ENCODE measurements at places on chromosomes 13 and 19.

DNA sequence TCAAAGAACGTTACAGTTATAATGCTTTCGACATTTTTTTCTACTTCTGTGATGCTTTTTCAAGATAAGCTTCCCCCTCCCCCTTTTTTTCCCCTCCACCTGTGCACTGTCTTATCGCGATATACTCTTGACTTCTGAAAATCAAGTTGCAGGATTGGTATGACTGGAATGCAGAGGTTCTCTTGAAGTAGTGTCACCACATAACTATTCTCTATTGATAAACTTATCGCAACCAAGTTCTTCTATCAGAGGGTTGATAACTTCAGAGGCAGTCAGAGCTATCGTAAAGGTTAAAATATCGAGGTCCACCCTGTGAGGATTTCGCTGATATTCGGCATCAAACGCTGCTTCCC is 820 bp downstream of the EID2 start:
- DNase-seq: no peak

- peak; percentile 33 for DNase-seq
Observed at GRCh38 chr13:48646791-48647190, 6.9 kb upstream of the CYSLTR2 start.

- no peak for DNase-seq
Observed at GRCh38 chr19:16903347-16903746, 14.5 kb downstream of the F2RL3 start.

DNA sequence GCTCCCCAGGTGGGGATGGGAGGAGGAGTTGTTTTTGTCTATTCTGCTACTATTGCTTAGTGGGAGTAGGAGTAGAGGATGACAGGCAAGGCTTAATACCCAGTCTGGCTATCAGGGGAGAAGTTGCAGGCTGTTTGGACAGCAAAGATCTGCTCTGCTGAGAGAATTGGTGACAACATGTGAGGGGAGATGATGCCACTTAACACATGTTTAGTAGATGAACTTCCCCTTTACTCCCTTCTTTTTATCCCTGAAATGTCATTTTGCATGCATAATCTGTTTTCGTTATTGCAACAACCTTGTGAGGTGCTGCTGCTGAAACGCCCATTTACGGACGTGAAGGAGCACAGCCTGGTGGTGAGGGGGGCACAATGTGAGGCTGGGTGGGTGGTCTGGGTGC is 3.0 kb upstream of the CYP4F12 start:
- no peak for DNase-seq

- no peak for DNase-seq
Observed at GRCh38 chr13:50261130-50261901, 246.1 kb downstream of the KCNRG start.

GRCh38 chr13:20616059-20616797 is 49.3 kb downstream of the IFT88 start:
- DNase-seq: no peak

- no peak for DNase-seq
Observed at GRCh38 chr19:58468216-58468839, 1.4 kb downstream of the ZNF324 start.

DNA sequence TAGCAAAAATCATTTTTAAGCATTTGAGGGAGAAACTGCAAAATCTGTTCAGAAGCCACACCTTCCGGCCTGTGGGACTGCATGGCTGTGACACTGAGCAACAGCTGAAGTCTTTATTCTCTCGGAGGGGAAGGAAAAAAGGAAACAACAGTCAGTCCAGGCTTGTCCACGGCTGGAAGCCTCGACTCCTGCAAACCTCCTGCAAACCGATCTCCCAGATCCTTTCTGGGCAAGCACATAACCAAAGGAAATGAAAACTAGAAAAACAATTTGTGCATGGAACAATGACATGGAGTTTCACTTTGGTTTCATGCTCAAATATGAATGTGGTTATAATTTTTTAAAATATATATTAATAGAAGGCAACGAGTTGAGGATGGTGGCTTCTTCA is 1.0 kb downstream of the COL4A1 start:
- DNase-seq: peak; percentile 13

GRCh38 chr13:50187352-50188029 is 172.2 kb downstream of the KCNRG start:
- no peak for DNase-seq

DNA sequence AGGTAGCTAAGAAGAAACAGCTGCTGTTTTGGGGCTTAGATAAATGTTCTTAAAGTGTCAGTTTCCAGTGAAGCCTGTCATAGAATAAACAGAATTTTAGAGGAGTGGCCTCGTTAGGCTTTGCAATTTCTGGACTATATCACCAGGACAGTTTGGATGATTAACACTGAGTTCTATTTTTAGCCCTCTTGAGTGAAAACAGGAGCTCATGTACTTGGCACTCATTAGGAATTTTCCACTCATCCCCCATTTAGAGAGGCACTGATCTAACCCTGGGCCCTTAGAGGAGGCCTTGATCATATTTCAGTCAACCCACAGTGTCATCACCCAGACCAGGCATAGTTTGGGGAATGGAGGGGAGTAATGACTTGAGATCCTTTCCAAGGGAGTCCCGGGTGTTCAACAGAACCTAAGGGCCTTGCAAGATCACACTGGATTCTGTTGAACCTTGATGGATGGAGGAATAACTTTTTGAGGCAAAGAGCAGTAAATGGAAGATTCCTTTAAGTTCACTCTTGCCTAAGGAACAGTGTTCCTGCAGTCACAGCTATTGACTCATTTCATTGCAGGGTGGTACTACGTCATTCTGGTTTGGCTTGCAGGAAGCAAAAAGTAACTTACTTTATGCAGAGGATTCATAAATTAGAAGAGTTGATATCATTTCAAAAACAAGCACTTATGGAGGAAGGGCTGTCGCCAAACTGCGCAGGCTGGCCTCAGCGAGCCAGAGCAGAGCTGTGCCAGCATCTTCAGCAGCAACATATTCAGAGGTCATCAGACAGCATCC is 160.2 kb downstream of the SLC7A1 start:
- DNase-seq: no peak

GRCh38 chr13:92303428-92303827 is 905.0 kb downstream of the GPC5 start:
- DNase-seq: no peak

GRCh38 chr13:61692691-61693090 is 277.0 kb upstream of the PCDH20 start:
- no peak for DNase-seq

- DNase-seq: no peak
Observed at GRCh38 chr13:21075011-21075378, 13.6 kb upstream of the LATS2 start.

GRCh38 chr19:407511-408440 is 1.2 kb downstream of the C2CD4C start:
- DNase-seq: peak; percentile 36

- DNase-seq: no peak
Observed at GRCh38 chr19:33086955-33087354, 6.0 kb downstream of the GPATCH1 start.

DNA sequence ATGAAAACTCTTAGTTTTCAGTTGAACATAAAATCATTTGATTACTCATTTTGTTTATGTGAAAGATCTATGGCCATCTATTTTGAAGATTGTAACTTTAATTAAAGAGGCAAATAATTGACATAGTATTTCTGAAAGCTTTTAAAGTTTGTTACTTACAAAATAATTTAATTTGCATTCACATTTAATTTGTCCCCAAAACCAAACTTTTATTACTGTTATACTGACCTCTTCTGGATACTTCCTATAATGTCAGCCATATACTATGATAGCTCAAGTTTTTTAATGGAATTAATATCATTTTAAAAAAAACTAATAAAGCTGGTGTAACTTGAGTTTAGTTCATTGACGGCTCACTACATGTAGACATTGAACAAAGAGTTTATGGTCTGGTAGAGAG is 4.9 kb upstream of the SGCG start:
- no peak for DNase-seq

GRCh38 chr19:4064496-4065260 is 2.0 kb downstream of the ZBTB7A start:
- peak; percentile 42 for DNase-seq

- peak; percentile 91 for DNase-seq
Observed at GRCh38 chr19:50922317-50922853, 11.2 kb upstream of the KLK4 start.

DNA sequence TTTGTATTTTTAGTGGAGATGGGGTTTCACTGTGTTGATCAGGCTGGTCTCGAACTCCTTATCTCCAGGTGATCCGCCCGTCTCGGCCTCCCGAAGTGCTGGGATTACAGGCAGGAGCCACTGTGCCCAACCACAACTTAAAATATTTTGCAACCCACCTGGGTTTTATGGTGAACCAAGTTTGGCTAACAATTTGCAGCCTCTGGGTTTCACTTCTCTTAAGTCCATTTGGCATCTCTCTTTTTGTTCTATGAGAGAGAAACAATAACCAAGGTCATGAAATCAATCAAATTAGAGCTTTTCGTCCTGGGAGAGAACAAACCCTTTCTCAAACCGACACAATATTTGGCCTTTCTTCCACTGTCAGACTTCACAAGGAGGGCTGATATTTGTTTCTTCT is 5.6 kb upstream of the SMAD9 start:
- no peak for DNase-seq

DNA sequence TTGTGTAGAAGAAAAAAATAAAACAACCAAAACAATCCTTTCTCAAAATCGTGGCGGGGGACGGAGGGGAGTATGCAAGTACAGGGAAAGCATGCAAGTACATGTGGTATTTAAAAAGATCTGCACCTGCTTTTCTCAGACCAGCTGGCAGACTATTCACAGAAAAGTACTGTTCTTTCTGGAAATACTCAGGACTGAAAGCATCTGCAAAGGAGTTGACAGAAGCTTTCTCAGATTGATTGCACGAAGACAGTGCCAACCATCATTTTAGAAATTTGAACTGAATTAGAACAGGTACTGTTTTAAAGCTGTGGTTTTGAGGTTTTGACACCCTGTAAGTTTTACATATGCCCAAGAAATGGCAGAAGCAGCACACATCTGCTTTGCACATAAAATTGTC is 19.8 kb upstream of the PCDH8 start:
- DNase-seq: no peak

GRCh38 chr13:108230377-108230776 is 12.2 kb downstream of the ABHD13 start:
- no peak for DNase-seq

GRCh38 chr13:53167561-53167960 is 138.9 kb downstream of the OLFM4 start:
- no peak for DNase-seq

GRCh38 chr13:99311137-99311536 is 3.9 kb upstream of the GPR183 start:
- peak; percentile 35 for DNase-seq

- no peak for DNase-seq
Observed at GRCh38 chr19:21045028-21045427, 24.6 kb downstream of the ZNF430 start.

- peak; percentile 57 for DNase-seq
Observed at GRCh38 chr13:113001241-113002140, 32.5 kb downstream of the MCF2L start.

DNA sequence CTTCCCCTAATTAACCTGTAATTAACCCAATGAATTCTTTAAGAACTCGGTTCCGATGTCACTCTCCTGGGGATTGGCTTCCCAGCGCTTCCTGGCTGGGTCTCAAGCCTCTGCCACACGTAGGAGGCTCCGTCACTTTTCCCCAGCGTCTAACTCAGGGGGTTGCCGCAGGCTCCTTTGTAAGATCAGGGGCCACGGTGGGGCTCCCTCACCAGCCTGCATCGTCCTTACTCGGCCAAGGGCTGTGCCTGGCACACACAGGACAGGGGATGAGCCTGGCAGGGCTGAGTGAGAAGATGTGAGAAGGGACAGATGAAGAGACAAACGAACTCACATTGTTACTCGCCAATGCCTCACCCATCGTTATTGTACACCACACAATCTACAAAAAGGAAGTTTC is 20.9 kb upstream of the ATP11A start:
- peak; percentile 30 for DNase-seq

- no peak for DNase-seq
Observed at GRCh38 chr19:45848922-45849321, 14.0 kb downstream of the SYMPK start.

DNA sequence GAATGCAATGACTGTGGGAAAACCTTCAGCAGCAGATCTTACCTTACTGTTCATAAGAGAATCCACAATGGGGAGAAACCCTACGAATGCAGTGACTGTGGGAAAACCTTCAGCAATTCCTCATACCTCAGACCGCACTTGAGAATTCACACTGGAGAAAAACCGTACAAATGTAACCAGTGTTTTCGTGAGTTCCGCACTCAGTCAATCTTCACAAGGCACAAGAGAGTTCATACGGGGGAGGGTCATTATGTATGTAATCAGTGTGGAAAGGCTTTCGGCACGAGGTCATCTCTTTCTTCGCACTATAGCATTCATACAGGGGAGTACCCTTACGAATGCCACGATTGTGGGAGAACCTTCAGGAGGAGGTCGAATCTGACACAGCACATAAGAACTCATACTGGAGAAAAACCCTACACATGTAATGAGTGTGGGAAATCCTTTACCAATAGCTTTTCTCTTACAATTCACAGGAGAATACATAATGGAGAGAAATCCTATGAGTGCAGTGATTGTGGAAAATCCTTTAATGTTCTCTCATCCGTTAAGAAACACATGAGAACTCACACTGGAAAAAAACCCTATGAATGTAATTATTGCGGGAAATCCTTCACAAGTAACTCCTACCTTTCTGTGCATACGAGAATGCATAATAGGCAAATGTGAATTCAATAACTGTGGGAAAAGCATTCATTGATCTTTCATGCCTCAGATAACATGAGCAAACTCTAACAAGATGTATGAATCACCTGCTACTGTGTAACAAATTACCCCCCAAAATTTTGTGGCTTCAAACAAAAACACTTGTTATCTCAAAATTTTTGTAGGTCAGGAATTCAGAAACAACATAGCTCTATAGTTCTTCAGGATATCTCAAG is 13.8 kb downstream of the ZNF557 start:
- DNase-seq: no peak

- DNase-seq: no peak
Observed at GRCh38 chr13:65679240-65679639, 1550.9 kb downstream of the PCDH9 start.

GRCh38 chr13:42266473-42266872 is 5.5 kb upstream of the AKAP11 start:
- DNase-seq: no peak

- DNase-seq: no peak
Observed at GRCh38 chr13:108834193-108834592, 204.8 kb downstream of the MYO16 start.

DNA sequence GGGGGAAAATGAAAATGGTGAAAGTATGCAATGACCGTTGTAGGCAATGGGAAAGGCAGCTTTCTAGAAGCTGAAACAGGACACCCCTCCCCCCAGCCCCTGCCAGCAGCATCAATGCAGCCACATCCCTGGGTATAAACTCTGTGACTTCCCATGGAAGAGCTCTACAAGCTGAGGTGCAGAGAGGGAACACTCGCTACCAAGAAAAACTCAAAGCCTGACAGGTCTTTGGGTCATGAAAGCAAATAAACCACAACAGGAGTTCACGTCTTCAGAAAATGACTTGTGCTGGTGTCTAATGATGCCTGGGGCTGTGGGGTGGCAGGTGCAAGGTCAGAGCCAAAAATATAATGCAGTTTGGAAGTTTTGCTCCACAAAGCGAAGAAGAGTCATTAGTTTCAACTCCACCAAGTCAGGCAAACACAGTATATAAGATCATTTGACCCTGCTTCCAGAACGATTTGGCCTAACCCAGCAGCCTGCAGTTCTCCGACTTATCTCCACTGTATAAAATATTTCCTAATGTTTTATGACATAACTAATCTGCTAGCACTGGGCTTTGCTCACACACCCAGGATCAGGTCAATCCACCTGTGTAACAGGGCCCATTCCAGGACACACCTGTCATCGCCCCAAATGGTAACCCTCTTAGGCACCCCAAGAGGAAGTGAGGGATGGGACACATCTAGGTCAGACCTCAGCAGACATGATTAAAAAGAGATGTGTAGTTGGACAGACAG is 102.1 kb downstream of the IRS2 start:
- no peak for DNase-seq

GRCh38 chr13:32047793-32048192 is 16.2 kb downstream of the FRY start:
- no peak for DNase-seq
